ENCODE measurements at places on chromosomes 2 and 18.

GRCh38 chr2:54672590-54673456 is 50.6 kb upstream of the EML6 start:
- DNase-seq = no peak

GRCh38 chr2:74255660-74256213 is 57.3 kb downstream of the MTHFD2 start:
- no peak for DNase-seq

DNA sequence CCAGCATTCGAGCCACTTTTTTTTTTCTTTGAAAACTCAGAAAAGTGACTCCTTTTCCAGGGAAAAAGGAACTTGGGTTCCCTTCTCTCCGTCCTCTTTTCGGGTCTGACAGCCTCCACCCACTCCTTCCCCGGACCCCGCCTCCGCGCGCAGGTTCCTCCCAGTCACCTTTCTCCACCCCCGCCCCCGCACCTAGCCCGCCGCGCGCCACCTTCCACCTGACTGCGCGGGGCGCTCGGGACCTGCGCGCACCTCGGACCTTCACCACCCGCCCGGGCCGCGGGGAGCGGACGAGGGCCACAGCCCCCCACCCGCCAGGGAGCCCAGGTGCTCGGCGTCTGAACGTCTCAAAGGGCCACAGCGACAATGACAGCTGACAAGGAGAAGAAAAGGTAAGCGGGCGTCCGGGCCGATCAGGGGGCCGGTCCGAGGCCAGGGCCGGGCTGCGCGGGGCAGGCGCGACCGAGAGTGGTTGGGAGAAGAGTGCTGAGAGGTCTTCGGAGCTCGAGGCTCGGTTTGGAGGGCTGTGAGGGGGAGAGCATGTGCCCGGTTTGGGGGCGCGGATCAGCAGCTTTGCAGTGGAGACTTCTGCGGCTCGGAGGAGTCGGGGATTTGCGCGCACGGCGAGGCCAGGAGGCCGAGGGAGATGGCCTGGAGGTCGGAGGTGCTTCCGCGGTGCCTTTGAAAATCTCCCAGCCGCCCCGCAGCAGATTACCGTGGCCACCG is 502 bp downstream of the EPAS1 start:
- DNase-seq = no peak

- no peak for DNase-seq
Measured at GRCh38 chr2:133952420-133952819, 301.5 kb upstream of the MGAT5 start.

DNA sequence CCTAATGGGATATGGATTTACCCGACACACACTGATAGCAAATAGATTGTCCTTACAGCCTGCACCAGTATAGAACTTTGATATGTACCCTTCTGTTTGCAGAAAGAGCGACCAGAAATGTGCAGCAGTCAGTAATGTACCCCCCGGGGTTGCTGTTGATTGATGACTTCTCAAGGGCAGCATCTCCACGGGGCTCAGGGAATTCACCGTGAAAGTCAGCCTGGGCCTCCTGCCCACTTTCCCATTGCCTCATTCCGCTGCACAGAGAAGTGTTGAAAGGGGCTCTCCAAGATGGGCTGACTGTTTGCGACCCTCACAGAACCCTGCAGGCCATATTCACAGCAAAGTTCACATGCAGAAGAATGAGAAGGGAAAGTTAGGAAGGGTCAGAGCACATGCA is 241.3 kb downstream of the PRKCE start:
- no peak for DNase-seq

- DNase-seq = no peak
Measured at GRCh38 chr2:232894251-232894650, 24.2 kb downstream of the SNORC start.

- no peak for DNase-seq
Measured at GRCh38 chr18:76875390-76876325, 53.3 kb downstream of the ZNF236 start.

GRCh38 chr2:187499941-187500532 is 52.0 kb upstream of the CALCRL start:
- peak; percentile 23 for DNase-seq

GRCh38 chr2:112661656-112662305 is 16.0 kb downstream of the SLC20A1 start:
- no peak for DNase-seq

DNA sequence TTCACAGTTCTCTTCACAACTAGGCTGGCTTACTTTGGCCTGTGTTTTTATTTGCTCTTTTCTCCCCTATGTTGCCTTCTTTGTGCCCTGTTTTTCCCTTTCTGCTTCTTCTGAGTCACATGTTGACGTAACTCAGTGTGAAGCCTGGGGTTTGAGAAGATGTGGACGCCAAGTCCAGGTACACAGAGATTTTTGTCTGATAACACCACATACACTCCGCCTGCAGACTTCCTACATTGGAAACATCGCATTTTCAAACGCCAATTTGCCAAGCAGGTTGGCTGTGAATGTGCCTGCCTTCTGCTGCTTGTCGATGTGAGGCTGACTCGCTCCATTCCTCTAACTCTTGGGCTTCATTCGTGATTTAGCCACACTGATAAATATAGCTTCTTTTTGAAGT is 62.6 kb upstream of the FN1 start:
- DNase-seq = no peak

GRCh38 chr2:106168657-106169056 is 25.4 kb downstream of the UXS1 start:
- DNase-seq = no peak

DNA sequence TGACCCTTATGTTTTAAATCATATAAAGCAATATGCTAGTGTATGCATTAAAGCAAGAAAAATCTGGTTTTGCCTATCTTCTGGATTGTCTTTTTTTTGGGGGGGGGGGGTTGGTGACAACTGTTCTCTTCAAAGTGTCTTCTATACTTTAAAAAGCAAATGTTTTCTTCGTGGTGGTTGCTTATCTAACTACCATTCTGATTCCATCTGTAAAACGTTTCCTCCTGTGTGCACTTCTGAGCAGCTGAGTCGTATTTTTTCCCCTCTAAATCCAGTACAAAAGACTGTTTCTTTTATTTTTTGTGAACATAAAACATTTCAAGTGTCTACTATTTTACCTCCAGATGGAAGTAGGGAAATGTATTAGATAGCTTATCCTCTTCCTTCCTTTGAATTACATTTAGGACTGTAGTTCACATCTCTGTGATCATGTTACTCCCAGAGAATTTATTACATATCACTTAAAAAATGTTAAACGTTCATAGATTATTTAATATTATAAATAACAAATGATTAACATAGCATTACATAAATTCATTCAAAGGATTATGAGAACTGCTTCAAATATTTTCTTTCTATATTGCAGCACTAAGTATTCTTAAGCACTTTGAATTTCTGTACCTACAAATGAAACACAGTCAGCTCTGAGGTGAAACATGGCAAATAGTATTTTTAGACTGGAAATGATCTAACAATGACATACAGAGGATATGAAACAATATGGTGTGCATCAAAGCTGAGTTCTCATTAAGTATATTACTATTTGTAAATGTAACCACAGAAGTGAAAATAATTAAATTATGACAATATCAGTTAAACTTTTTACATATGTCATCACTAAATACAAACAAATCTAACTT is 56.4 kb downstream of the SCN3A start:
- DNase-seq = no peak

DNA sequence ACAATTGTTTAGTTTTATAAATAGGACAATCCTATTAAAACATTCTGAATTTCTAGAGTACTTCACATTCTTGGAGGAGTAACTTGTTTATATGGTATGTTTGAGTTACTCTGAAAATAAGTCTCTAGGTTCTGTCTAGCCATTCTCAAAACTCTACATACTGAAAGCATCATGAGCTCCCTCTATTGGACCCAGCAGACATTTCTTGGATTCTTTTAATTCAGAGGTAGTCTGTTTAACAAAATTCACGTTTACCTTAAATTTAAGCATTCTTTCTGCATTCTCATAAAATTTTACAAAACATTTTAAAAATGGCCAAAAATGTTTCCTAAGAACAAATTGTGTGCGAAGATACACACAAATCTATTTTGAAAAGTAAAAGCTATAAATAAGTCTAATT is 15.3 kb downstream of the SP9 start:
- DNase-seq = no peak

DNA sequence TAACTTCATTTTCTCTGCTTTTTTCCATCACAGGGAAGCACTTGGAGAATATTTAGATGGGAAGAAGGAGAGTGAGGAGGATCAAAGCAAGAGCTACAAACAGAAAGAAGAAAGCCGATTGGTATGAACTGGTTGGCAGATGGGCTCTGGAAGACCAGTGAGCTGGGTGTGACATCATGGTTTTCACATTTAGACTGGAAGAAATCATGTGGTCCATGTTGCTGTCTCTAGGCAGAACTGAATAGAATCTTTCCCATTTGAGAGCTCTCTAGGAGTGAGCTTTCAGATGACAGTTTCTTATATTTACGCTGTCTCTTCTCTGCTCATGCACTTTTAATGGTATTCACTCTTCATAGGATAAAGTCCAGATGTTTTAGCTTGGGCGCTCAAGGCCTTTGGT is 12.6 kb downstream of the DRC1 start:
- no peak for DNase-seq

DNA sequence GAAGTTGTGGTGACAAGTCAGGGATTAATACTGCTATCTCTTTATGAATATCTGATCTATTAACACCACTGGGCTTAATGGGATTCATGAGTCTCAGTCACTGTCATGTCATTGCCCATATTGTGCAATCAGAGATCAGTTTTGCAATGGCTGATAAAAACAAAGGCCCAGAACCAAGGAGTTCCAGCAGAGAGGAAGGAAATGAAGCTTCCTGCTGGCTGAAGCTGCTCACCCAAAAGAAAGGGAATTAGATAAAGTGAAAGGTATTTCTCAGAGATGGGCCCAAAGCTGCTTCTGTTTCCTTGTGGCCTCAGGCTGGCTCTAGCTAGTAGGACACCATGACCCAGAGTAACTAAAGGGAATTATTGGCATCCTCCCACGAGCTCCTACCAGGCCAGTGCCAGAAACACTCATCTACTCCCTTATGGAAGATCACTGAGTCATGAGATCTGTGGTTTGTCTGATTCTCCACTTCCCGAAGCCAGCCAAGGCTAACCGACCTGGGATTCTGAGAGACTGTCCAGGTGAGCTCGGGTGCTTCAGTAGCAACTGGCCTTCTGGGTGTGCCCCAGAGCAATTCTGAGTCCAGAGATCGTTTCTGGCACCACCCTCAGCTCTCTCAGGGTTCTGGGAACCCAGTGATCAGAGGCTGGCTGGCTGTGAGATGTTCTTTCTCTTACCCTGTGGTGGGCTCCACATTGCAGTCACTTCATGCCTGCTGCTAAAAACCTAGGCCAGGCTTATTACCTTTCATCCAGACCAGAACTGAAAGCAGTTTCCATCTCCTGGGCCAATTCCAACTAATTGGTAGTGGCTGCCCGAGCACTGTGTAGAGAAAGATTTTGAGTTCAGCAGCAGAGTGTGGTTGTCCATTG is 129.5 kb upstream of the PELI1 start:
- peak; percentile 64 for DNase-seq

- DNase-seq = no peak
Measured at GRCh38 chr18:7590826-7591560, 23.9 kb downstream of the PTPRM start.
